ENCODE measurements at places on chromosomes 4 and X.

DNA sequence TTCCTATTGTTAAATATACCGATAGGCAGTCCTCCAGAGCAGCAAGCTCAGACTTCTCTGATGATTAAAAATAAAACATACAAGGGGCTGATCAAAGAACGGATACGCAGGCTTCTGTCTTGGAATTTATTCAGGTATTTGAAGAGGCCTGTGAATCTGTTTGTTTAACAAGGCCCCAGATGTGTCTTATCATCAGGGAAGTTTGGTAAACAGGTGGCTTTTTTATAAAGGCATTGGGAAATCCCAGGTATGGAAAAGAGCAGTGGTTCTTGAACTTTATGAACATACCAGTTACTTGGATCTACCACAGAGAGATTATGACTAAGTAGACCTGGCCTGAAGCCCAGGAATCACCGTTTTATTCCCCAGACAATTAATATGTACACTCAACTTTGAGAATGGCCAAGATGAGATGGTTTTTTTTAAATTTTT lies 47.9 kb downstream of the SOWAHB start:
- no peak for DNase-seq

DNA sequence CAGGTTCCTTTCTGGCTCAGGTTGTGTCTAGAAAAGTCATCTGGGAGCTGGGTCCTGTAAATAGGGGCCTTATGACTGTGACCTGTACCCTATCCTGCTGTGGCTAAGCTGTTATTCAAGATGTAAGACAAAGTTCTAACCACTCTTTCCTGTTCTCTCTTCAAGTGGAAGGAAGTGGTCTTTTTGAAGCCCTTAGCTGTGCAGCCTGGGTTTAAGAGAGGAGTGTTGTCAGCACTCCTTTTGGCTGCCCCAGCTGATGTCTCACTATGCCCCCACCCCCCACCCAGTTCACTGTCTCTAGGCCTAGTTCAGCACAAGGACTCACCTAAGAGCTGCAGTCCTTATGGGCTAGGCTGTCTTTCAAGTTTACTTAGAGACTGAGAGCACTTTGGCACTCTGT lies 1069.5 kb downstream of the FAM133A start:
- DNase-seq, result no peak

DNA sequence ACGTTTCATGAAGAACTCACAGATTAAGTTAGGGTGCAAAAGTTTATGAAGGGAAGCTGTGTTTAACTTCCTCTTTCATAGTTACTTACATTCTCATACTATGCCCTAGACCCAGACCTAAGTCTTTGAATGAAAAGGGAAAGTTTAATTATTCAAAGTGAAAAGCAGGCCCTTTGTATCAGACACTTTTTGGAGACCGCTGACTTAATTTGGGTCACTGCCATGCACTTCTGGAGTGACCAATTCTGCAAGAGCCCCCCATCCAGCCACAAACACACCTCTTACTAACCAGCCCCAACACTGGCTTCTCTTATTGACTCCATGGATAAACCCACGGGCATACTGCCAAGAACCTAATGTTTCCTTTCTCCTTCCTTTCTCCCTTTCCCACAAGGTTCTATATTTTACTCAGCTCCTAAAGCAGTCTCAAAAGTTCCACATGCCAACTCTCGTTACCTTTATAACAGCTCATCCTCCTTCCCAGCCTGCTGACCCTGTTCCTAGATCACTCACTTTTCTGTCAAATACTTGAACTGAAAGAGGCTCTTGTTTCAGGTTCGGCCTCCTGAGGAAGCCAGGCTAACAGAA lies 34.5 kb downstream of the ABCE1 start:
- peak; percentile 7 for DNase-seq

GRCh38 chr4:22435652-22436051 lies 80.2 kb downstream of the ADGRA3 start:
- no peak for DNase-seq

DNA sequence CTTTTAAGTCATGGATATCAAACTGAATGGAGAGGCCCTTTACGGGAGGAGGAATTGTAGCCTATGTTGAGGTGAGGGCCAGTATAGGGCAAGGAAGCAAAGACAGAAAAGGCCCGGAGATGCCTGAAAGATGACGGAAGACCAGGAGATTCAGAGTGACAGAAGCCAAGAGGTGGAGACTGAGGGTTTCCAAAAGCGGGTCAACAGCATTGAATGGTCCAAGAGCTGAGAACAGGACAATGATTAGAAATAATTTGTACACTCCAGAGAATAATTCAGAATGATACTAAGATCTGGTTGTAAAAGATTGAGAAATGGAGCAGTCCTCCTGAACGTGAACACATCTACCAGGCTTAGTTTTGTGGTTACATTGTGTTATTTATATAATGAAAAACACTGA lies 45.5 kb upstream of the ZNF518B start:
- DNase-seq, result no peak

DNA sequence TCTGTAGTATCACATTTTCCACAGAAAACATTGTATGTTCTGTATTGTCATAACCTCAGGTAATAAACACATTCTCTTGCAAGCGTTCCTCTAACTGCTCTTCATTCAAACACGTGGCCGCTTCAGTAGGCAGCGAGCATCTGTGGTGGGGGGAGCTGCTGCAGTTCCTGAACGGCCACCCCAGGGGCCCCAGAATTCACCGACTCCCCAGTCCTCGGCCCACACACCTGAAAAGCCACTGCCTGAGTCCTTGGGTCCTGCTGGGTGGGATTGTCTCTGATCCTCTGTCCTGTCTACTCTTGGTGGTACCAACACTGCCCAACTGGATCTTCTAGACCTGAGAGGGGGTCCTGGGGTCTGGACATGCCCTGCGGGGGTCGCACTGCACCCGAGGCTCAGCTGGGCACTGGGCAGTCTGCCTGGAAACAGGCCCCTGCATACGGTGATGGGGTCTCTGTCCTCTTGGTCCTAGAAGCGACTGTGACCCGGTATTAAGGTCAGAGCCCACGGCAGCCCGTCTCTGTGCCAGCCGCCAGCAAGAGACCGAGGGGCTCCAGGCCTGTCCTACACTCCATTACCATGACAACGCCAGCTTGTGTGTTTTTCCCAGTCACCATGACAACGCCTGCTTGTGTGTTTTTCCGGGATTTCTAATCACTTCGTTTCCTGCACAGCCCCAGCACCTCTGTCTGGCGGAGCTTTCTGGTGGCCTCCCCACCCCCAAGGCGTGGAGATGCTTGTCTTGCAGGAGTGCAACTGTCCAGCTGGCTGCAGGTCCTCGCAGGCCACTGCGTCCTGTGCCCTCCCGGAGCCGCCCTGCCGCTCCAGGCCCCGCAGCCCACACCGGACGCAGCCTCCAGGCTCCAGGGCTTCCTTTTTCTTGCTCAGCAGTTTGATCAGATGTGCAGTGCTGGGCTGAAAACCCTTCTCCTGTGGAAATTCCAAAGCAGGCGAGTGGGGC lies 16.0 kb downstream of the CTBP1 start:
- DNase-seq, result peak; percentile 59

DNA sequence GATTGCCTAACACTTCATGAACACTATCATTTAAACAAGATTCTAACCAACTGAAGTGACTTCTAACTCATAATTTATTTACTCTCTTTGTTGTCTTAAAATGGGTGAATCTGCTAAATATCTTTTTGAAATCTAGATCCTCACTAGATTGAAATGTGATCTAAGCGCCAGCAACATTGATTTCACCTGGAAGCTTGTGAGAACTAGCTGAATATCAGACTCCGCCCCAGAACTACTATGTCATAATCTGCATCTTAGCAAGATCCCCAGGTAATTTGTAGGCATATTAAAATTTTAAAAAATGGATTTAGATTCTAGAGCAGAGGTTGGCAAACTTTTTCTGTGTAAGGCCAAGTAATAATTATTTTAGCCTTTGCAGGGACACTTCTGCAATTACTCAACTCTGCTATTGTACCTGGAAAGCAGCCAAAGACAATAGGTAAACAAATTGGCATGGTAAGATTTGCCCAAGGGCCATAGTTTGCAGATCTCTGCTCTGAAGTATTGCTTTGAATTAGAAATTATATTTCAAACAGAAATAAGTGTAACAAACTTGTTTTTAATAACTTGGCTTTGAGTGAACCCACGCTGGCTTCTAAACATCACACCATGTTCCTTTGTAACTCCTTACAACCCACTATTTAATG lies 121.5 kb downstream of the REELD1 start:
- no peak for DNase-seq

GRCh38 chrX:130027569-130027968 lies 45.1 kb downstream of the BCORL1 start:
- DNase-seq, result no peak
